K562 (cell line): ENCODE measurements at places on chromosomes 12 and 14.

- no peak for DNase-seq
These were observed 3.9 kb downstream of the TNFRSF1A start for GRCh38 chr12:6337958-6338433.

DNA sequence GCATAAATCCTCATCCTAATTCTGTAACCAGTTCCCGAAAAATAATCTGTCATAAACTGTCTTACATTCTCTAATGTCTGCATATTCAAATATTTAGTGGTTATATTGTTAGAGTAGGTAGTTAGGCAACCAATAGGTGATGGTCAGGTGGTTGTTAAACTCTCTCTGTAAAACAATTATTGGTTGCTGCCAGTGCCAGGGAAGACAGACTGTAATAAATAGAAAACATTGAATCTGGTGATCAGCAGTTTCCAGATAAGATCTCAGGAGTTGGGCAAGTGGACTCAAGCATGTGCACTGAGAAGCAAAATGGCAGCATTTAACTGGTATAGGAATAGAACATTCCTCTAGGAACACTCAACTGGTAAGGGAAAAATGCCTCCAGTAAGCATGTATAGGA is 325.5 kb downstream of the ACSS3 start:
- DNase-seq: no peak

- no peak for DNase-seq
These were observed 430.8 kb downstream of the FLRT2 start for GRCh38 chr14:85960756-85961155.

- DNase-seq: no peak
These were observed 93.5 kb upstream of the PTHLH start for GRCh38 chr12:28065889-28066630.

DNA sequence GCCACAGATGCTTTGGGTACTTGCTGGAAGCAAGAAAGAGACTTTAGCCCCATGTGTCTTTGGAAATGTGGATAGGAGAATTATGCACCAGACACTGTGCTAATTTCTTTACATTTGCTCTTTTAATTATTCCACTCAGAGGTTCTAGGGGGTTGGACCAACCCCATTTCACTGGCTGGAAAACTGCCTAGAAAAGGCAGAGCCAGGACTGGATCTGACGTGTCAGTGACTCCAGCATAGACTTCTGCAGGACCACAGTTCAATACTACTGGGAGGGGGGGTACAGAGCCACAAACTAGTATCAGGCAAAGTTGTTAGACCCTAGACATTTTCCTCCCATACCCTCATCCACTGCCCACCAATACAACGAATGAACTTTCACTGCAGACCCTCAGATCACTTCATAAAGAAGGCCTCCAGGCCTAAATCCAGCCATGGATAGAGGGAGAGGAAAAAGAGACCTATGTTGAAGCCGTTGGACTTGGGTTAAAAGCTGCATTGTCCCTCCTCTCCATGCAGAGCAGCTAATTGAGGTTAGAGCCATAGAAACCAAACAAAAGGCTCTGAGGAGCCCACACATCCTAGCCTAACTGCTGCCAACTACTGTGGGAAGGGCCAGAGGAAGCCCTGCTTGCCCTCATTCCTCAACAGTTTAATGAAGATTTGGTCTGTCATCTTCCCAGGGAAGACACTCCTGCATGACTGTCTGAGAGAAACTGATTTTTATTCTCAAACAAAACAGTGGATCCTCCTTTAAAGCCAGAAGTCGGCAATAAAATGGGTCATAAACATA is 68.7 kb downstream of the STON2 start:
- no peak for DNase-seq

GRCh38 chr12:94254270-94254669 is 105.9 kb downstream of the PLXNC1 start:
- DNase-seq: no peak

DNA sequence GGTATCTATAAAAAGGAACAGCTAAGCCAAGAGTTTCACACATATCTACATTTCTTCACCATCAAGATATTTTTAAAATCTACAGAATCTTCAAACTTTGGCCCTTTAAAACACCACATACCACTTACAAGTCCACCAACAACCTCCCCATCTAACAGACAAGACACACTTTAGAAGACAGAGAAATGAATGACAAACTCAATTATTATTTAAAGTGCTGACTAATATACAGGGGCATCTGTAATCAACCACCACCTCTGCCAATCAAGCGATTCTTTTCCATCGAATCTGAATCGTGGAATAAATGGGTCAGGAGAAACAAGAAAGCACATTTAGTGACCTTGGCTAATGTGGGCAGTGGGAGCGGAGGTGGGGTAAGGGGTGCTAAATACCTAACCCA is 7.7 kb downstream of the SETD3 start:
- DNase-seq: no peak

DNA sequence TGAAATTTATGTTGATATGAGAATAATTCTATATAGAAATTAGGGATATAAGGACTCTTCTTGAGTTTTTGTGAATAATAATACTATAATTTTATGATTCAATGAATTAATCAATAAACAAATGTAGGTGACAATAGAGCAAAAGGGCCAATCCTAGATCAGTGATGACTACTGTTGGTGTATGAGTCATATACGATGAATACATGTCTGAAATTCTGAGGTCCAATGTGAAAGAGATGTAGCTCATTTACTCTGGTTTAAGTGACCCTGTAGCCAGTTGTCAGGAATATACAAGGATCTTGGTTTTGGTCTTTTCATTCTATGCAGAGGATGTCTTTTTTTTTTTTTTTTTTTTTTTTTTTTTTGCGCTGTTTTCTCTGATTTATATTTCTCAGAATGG is 72.1 kb upstream of the RTL1 start:
- no peak for DNase-seq

DNA sequence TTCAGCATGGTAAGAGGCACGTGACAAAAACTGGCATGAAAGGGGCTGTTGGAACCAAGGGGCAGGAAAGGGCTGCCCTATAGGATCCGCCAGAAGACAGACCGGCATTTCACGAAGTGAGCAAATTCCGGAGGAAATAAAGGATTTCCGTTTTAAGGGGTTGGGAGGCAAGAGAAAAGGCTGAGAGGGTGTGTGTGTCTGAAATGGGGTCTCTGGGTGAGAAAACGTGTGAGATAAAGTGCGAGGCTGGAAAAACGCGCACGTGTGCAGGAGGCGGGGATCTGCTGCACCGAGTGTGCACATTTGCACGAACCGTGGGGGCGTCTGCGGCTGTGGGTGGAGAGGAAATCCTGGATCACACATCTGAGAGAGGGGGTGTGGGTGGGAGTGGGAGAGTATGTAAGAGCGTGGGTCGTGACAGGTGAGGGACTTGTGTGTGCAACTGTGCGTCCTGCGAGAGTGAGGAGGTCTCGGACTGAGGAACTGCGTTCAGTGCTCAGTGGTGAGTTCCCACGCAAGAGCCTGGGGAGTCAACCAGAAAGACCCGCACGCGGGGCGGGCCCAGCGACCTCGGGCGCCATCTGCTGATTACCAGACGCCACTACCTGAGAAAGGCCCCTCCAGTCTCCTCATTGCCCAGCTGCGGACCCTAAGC is 37.0 kb upstream of the P2RX7 start:
- peak; percentile 78 for DNase-seq

DNA sequence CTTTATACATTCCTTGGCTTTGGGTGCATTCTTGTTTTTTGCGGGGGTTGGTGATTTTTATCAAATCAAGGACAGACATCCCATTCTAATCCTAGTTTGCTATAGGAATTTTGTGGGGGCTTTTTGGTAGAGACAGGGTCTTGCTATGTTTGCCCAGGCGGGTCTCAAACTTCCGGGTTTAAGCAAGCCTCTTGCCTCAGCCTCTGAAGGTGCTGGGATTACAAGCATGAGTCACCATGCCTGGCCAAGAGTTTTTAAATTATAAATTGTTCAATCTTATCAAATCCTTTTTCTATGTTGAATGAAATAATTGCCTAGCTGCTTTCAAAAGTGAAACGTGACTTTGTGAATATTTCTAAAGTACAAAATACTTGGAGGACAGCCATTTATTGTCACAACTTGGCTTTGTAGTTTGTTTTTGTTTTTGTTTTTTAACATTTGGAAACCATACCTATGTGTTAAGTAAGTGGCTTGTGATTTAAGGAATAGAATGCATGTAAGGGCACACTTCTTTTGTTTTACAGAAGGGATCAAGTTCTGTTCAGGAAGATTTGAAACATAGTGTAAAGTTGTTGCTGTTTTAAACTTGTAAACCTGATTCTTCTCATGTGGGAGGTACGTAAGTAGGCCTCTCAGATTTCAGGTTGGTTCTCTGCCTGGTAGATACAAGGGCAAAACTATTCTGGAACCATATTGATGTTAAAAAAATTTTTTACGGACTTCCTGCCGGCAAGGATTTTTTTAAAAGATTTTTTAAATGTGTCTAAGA is 13.4 kb downstream of the MARK3 start:
- no peak for DNase-seq

DNA sequence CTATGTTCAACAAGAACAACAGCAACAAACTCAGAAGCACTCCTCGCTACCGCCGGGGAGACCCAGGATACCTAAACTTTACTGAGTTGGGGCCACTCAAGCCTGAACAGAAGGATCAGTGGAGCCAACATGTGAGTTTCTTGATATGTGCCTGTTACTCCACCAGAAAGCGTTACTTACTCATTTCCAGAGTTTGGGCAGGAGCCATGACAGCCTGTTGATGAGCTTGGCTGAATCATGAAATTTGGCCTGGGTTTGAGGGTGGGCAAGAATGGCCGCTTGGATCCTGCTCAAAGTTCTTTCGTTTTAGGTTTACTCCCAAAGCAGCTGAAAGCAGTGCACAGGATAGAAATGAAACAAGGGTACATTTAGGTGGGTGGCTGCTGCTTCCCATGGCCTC is 12.0 kb upstream of the GALNT6 start:
- DNase-seq: no peak

- no peak for DNase-seq
These were observed 27.0 kb upstream of the EEA1 start for GRCh38 chr12:92955997-92956663.

GRCh38 chr12:52956987-52957386 is 8.1 kb downstream of the KRT18 start:
- peak; percentile 26 for DNase-seq

- no peak for DNase-seq
These were observed 205.1 kb upstream of the ABCD2 start for GRCh38 chr12:39824505-39825212.

DNA sequence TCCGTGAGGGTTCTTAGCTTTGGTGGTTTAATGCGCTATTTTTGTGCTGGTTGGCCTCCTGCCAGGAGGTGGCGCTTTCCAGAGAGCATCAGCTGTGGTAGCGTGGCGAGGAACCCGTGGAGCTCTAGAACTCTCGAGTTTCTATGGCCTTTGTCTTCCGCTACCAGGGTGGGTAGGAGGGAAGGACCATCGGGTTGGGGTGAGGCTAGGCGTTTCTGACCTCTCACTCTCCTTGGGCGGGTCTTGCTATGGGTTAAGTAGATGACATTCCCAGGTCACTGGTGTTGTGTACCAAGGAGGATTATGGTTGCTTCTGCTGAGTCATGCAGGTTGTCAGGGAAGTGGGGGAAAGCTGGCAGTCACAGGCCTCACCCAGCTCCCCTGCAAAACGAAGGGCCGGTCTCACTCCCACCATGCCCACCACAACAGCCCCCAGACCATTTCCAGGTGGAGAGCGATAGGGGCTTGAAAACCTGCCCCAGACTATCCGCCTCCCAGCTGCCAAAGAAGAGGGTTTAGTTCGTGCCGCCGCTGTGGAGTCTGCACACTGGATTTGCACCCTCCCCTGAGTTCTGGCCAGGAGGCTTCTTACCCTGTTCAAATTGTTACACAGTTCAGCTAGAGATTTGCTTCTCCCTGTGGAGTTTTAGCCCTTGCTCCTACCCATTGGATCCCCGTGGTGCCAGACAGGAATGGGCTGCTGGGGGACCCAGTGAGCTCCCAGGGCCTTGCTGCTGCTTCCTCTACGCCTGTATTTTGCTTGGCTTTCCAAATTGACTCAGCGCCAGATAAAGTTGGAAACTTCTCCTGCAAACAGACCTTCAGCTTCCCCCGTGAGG is 21.9 kb downstream of the RNFT2 start:
- DNase-seq: peak; percentile 81

- DNase-seq: peak; percentile 93
These were observed at the start of gene MARK3 for GRCh38 chr14:103385152-103385928. TSS of gene MARK3 (plus strand) at chr14:103385415. CDS start at chr14:103386030, 615 bp downstream.

DNA sequence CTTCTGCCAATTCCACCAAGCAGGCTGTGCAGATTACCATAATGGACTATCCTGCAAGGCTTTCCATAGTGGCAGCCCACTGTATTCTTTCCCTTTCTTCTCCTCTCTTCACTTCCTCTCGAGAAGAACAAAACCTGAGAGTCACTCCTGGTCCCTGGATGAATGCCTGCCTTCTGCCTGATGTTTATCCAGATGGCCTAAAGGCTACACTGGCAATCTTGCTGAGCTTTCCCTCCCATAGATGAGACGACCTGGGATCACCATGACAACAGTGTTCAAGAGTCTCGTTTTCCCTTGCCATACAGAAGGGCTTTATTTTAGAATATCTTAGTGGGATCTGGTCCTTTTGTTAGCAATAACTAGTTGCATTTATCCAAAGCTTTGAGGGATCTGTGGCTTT is 142.3 kb downstream of the RTN1 start:
- DNase-seq: no peak

GRCh38 chr14:83217492-83217891 is 1683.8 kb upstream of the SEL1L start:
- no peak for DNase-seq

GRCh38 chr14:32564596-32564995 is 235.5 kb downstream of the AKAP6 start:
- no peak for DNase-seq

DNA sequence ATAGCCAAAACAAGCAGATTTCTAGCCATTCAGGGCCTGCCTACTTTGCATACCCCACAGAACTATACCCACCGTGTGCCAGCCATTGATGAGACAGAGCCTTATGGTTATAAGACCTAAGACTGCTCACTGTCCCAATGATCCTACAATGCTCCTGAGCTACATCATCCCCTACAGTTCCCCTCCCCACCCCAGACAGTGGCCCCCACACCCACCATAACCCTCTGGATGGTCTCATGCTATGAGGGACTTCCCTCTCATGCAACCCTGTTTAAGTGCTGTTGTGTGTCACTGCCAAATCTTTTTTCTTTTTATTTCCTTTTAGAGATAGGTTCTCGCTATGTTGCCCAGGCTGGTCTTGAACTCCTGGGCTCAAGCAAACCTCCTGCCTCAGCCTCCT is 75.9 kb downstream of the CHST11 start:
- no peak for DNase-seq

- no peak for DNase-seq
These were observed 70.3 kb downstream of the SLC15A4 start for GRCh38 chr12:128753438-128753837.

GRCh38 chr14:24692382-24693352 is 58.7 kb upstream of the GZMB start:
- no peak for DNase-seq
